Brain microvascular endothelial cell (primary cell): ENCODE measurements at places on chromosomes 3 and 15.

DNA sequence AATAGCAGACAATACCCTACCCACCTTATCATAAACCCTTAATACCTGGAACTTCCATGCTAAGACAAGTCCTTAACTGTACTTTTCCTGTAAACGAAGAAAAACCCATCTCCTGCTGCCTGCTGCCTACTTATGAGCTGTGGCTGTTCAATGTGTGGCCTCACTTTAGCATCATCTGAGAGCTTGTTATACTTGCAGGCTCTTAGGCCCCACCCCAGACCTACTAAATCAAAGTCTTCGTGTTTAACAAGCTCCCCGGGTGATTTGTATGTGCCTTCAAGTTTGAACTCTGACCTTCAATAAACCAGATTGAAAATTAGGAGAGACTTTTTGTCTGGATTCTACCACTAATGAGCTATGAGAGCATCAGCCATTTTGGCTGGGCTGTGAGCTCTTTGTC lies 29.3 kb downstream of the TMEM41A start:
- DNase-seq, result no peak

DNA sequence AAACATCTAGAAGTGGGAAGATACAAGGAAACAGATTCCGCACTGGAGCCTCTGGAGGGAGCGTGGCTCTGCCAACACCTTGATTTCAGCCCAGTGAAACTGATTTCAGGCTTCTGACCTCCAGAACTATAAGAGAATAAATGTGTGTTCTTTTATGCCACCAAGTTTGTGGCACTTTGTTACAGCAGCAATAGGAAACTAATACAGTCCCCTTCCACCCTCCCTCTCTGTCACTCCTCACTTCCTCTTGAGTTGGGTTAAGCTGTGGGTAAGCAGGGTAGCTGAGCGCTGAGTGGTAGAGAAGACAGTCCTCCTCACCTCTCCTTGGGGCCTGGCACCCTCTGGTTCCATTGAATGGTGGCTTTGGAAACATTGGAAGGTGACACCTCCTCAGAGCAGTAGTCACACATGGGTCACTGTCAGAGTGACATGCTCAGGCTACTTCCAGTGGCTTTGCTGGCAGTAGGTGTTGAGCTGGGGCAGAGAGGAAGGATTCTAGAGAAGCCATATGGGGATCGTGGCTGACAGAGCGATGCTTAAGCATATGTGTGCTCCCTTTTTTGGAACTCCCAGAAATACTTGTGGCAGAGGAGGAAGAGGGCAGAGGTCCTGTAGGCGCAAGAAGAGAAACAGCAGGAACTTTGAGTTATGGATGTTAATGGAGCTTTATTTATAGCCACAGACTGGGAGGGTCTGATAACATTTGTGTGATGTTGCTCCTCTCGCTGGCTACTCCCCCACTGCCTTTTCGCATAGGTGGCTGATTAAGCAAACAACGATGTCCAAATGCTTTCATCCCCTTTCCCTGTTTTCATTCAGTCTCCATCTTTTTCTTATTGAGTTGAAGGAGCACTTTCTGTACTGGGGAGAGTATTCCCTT lies 14.8 kb upstream of the HCN4 start:
- no peak for DNase-seq

DNA sequence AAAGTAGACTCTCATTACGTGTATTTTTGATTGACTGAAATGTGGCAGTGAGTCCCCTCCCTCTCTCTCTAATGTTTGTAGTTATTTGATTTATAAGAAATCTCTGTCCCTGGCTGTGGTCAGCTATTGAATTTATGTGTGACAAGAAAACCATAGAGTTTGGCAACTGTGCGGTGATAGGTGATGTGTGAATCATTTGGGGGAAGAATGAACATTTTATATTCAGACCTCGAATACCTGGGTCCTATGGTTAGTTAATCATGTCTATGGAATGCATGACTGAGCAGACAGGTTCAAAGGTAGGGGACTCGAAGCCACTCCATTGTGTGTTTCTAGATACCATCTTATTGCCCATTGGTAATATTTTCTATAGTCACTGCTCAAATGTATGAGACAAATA lies 712.1 kb downstream of the MECOM start:
- no peak for DNase-seq

- DNase-seq, result no peak
Observed at GRCh38 chr3:102476198-102476597, 41.4 kb downstream of the ZPLD1 start.

DNA sequence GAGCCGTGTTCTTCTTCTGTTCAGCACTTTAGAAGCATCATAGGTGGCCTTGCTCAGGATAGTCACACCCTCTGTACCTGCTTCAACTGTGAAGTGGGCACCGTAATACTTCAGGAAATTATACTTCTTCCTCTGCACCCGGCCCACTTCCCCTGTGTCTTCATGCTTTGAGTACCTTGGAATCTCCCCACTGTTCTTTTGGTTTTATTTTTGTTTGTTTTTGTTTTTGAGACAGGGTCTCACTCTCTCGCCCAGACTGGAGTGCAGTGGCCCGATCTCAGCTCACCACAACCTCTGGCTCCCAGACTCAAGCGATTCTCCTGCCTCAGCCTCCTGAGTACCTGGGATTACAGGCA lies 1.7 kb downstream of the P2RY14 start:
- DNase-seq, result no peak

GRCh38 chr3:5058471-5058951 lies 63.6 kb upstream of the ARL8B start:
- peak; percentile 33 for DNase-seq

GRCh38 chr15:89904519-89904918 lies 8.2 kb downstream of the ARPIN start:
- no peak for DNase-seq

- DNase-seq, result no peak
Observed at GRCh38 chr3:123952844-123953520, 8.0 kb downstream of the CCDC14 start.

- DNase-seq, result no peak
Observed at GRCh38 chr3:194686816-194687637, 1.3 kb downstream of the FAM43A start.

- DNase-seq, result no peak
Observed at GRCh38 chr3:112693186-112693585, 52.2 kb upstream of the CCDC80 start.

GRCh38 chr3:89353465-89353864 lies 246.0 kb downstream of the EPHA3 start:
- no peak for DNase-seq

- no peak for DNase-seq
Observed at GRCh38 chr15:88174571-88174970, 82.0 kb downstream of the NTRK3 start.

GRCh38 chr15:39411102-39411989 lies 169.5 kb upstream of the THBS1 start:
- no peak for DNase-seq

DNA sequence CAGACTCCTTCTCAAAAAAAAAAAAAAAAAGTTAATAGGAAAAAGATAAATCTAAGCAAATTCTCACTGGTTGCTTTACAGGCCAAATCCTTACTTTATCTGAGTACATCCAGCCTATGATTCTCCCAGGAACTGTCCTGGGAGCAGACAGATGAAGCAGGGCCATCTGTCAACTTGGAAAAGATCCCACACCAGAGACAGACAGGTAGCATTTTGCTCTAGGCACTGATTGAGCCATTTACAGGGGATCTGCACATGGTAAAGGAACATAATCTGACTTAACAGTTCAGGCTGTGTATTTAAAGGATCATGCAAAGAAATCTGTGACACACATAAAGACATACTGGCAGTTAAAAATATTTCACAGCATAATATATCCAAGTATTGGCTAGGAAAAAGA lies 1006.5 kb downstream of the TBL1XR1 start:
- DNase-seq, result no peak

DNA sequence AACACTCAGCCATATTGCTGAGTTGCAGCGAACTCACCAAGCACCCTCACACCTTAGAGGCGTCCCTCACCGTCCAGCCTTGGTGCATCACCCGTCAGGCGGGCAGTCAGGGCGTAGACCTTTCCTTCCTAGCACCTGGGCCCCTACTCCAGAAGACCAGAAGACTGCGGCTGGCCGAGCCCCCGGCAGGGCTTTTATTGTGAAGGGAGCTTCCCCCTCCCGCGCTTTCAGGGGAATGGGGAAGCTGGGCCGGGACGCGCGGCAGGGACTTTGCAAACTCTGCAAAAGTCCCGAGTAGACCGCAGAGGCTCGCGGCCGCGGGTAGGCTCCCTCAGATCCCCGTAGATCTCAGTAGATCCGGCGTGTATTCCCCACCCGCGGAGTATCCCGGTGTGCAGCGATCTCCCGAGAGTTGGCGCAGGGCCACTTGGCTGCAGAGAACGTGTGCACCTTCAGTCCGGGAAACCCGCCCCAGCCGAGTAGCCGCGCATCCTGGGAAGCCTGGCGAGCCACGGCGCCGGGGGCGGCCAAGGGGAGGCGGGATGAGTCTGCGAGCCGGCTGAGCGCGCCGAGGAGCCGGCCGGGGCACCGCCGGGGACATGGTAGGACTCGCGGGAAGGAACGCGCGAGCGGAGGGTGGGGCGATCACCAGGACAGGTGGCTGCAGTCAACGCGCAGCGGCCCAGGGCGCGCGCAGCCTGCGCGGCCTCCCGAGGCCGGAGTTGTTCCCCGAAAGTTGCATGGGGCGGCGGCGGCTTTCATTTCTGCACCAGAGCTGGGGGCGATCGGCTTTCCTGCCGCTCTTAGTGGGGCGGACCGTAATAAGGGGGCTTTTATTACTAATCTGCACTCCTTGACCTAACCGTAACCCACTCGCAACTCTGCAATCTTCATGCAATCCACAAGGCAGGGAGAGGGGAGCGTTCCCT lies at the start of gene GASK1A:
Gene GASK1A, plus strand, starts transcription at position 268 of the 929 bp plus-strand sequence. Its CDS starts 332 bp downstream, at position 600.
- no peak for DNase-seq

GRCh38 chr15:60854858-60855564 lies 374.1 kb downstream of the RORA start:
- no peak for DNase-seq

- no peak for DNase-seq
Observed at GRCh38 chr3:19148768-19149091, 420 bp downstream of the KCNH8 start.

DNA sequence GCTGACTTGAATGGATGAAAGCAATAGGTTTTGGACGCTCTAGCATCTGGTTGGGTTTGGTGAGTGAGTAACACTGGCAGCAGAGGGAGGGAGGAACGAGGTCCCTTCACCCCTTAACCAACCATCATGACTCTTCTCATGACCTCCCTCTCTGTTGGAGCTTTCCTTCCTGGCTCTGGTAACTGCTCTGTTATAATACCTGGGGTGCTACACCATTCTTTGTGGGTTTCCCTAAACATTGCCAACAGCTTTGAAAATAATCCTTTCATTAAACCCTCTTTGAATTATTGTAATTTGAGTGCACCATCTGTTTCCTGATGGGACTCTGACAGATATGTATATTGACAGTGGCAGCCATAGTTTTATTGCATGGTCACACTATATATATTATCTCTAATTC lies 146.2 kb upstream of the PTPRG start:
- DNase-seq, result no peak

- no peak for DNase-seq
Observed at GRCh38 chr3:62392626-62393292, 19.4 kb upstream of the FEZF2 start.

GRCh38 chr15:101698314-101698713 lies 26.0 kb downstream of the TARS3 start:
- DNase-seq, result no peak

- DNase-seq, result no peak
Observed at GRCh38 chr3:13745636-13746035, 134.2 kb downstream of the WNT7A start.

GRCh38 chr3:98593046-98593936 lies at the start of gene CPOX:
CPOX (minus strand) TSS chr3:98593611; CDS start chr3:98593504, 107 bp downstream.
- peak; percentile 88 for DNase-seq

DNA sequence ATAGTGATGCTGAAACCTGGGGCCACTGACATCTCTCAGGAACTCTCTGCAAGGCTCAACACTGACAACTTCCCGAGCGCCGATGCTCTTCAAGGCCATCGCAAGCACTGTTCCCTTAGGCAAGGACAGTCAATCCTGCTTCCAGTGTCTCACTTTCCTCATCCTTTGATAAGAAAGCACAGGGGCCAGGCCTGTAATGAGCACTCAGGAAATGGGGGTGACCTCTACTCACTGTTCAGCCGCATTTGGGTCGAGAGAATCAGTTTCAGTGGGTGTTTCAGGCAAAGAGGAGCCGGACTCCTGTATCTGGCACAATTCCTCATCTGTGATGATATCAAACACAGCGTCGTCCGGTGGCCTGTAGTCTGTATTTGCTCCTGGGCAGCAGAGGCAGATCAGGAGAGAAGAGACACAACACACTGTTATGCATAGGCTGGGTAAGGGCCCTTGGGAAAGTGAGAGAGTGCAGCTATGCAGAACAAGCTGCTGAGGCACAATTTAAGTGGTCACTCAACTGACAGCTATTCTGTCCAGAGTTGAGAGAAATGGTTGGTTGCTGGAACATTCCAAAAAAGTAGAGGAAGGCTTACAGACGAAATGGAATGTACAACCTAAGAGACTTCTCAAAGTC lies 11.9 kb downstream of the CXCR6 start:
- DNase-seq, result no peak

DNA sequence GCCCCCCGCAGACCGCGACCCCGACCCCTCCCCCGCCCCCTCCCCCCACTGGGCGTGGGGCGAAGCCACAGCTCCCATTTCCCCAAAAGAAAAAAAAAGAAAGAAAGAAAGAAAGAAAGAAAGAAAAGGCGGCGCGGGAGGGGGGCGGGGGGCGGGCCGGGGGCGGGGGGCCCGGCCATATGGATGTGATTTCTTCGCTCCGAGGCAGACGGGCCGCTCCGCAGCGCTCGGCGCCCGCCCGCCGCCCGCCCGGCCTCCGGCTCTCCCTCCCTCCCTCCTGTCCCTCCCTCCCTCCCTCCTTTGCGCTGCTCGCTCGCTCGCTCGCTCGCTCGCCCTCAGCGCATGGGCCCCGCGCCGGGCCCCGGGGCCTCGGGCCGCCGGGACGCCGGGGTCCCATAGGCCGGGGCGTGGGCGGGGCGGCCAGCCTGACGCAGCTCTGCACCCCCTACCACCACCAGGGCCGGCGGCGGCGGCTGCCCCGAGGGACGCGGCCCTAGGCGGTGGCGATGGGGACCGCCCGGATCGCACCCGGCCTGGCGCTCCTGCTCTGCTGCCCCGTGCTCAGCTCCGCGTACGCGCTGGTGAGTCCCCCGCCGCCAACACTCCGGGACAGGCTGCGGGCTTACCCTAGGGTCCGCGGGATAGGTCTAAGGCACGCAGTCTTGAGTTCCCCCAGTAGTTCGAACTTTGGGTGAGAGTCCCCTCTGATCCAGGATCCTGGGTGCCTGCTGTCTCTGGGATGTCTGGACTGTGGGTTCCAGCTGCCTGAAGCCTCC lies 5.7 kb downstream of the PTH1R start:
- DNase-seq, result no peak

DNA sequence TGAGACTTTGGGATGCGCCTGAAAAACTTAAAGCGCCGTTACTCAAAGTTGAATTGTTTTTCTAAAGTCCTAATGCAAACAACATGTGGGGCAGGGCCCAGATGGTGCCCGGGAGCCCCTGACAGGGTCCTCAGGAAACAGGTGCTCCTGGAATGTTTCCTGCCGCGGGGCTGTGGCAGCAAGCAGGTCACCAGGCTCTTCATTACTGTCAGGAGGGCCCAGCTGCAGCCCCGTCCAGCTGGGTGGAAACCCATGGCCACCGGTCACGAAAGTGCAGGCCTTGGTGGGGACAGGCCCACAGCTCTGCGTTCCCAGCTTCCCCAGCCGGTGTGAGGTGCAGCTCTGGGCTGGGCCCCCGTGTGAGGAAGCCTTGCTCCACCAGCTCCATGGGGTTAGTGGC lies 63.9 kb upstream of the GATA2 start:
- no peak for DNase-seq

GRCh38 chr3:172476347-172476746 lies 28.1 kb upstream of the GHSR start:
- DNase-seq, result no peak
